Left lung (tissue), 14 donors: ENCODE measurements at places on chromosomes 12 and 14. TPM values are rescaled to one million over a fixed set of nuclear protein-coding genes. Genes with fewer than 3 reads are reported as not detected.

The HHIPL1 gene
- 2.9 TPM for total RNA-seq

The RERG gene
- 12.4 TPM for total RNA-seq

- no peak for DNase-seq
Observed at GRCh38 chr12:41061192-41061591, 126.9 kb upstream of the PDZRN4 start.

The M6PR gene
- total RNA-seq, result 152 TPM

The FOXA1 gene
- 30.2 TPM for total RNA-seq

- no peak for DNase-seq
Observed at GRCh38 chr12:12017798-12018197, 52.9 kb upstream of the BCL2L14 start.

DNA sequence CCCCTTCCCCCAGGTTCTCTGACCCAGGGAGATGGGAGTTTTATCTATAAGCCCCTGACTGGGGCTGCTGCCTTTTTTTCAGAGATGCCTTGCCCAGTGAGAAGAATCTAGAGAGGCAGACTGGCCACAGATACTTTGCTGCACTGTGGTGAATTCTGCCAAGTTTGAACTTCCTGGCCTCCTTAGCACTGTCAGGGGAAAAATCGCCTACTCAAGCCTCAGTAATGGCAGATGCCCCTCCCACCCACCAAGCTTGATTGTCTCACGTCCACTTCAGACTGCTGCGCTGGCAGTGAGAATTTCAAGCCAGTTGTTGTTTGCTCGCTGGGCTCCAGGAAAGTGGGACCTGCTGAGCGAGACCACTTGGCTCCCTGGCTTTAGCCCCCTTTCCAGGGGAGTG, 31.7 kb downstream of the KLRK1 start:
- no peak for DNase-seq
